Thymus (tissue), 14 donors: ENCODE measurements at places on chromosomes 11 and 22. TPM values are rescaled to one million over a fixed set of nuclear protein-coding genes. Genes with fewer than 3 reads are reported as not detected.

GRCh38 chr11:47766509-47767227 is 473 bp downstream of the FNBP4 start:
- peak; percentile 74 for DNase-seq

DNA sequence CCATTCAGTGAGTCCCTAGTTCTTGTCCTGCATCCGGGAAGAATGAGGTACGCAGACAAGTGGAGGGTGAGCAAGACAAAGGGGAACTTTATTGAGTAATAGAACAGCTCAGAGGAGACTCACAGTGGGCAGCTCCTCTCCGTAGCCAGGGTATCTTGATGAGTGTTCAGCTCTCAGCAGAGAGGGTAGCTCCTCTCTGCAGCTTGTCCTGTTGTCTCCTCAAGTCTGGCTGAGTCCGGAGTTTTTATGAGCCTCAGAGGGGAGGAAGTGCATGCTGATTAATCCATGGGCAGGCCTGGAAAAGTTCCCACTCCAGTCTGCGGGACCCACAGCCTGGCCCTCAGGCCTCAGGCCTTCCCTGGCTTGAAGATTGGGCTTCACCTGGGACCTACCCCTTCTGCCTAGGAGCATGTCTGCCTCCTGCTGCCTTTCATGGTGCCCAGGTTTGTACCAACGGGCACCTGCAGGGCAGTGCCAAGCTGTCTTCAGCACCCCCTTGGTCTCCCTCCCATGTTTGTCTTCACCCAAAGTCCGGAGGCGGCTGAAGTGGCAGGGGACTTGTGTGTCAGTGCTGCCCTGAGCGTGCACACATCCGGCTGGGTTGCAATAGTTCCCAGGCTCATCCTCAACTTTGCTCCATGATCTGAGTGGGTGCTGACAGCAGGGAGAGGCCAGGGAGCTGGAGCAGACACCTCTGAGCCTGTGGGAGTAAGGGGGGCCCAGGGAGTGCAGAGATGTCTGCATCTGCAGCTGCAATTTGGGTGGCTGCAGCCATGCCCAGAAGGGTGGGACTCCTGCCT is 134.2 kb downstream of the LDLRAD3 start:
- DNase-seq = no peak

The OR2AG2 gene
- 0.05 TPM for polyA plus RNA-seq

DNA sequence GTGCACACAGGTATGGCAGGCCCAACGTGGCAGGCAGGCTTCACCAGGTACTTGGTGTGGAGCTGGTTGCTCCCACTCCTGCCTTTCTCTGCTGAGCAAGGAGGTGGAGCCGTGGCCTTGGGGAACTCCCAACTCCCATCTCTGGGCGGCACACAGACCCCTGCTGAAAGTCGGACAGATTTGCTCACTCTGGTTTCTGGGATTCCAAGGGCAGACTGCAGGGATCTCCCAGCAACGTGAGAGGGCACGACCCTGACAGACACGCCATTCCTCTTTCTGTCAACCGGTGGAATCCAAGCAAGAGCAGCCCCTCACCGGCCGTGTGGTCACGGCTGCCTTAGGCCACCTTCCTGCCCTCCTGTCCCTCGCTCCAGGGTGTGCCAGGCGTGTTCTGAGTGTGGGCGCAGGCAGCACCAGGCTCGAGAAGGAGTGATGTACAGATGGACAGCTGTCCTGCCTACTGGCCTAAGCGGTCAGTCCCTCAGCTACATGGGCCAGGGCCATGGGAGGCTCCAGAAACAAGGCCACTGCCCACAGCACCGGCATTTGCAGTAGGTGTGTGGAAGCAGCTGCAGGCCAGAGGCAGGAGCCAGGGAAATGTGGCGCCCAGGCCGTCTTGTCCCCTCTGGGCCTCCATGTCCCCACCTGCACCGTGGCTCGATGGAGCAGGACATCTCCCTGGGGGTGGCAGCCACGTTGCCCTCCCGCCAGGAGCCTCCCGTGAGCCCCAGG is 13.7 kb upstream of the PPARA start:
- DNase-seq = no peak

The MRGPRE gene
- polyA plus RNA-seq = 0.02 TPM

GRCh38 chr11:14041040-14041439 is 78.5 kb downstream of the SPON1 start:
- no peak for DNase-seq

GRCh38 chr11:123406441-123407129 is 23.5 kb upstream of the GRAMD1B start:
- DNase-seq = peak; percentile 43

GRCh38 chr11:107172996-107173395 is 154.7 kb upstream of the GUCY1A2 start:
- DNase-seq = no peak

The IFITM10 gene
- polyA plus RNA-seq = 0.80 TPM

GRCh38 chr11:126336671-126337101 is 18.8 kb upstream of the ST3GAL4 start:
- no peak for DNase-seq

GRCh38 chr22:43501878-43502277 is 90.1 kb downstream of the MPPED1 start:
- no peak for DNase-seq

GRCh38 chr11:114438303-114438702 is 964 bp upstream of the REXO2 start:
- no peak for DNase-seq

The SLC15A3 gene
- polyA plus RNA-seq = 37.5 TPM

The LRRC55 gene
- 0.25 TPM for polyA plus RNA-seq
